ENCODE measurements at places on chromosomes 6 and 20.

DNA sequence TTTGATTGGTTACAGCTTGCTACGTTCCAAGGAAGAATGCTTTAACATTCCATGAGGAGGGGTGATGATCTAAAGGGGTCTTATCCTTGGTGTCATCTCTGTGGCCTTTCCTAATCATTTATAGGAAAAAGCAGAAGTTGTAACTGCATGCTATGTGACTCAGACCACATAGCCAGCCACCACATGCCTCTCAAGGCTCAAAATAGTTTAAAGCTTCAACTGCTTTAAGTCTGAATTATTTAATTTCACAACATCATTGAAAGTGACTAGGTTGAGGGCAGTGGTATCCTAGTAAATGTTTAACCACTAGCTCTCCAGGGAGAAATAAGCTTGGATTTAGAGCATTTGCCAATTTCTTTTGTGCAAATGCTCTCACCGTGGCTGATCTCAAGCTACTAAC, 29.7 kb downstream of the MC3R start:
- no peaks in the 10 kb centered on the region for H3K36me3 ChIP-seq
- H3K27me3 ChIP-seq: no peaks in the 10 kb centered on the region
- no peaks in the 10 kb centered on the region for H3K4me1 ChIP-seq
- no peak for DNase-seq

DNA sequence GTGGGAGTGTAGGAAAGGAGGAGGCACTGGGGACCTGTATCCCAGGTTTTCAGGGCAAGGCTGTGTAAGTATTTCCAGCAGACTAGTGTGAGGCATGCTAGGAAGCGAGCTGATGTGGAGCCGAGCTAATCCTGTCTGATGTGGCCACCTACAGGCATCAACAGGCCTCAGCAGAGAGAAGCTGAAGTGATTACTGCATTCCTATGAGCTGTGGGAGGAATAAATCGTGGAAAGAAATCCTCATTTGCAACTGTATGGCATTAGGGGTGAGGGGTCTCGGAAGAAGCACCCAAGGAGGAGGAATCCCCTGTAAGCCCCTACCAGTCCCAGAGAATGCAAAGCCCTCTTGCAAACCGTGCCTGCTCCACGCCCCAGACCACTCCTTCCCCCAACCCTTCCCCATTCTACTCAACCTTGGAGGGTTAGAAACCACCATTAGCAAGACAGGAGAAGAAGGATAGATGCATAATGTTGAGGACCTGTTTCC, 41.6 kb downstream of the C6orf15 start:
- H3K4me1 ChIP-seq: no peaks in the 10 kb centered on the region
- H3K36me3 ChIP-seq: no peaks in the 10 kb centered on the region

GRCh38 chr6:90369651-90370050, 73.0 kb upstream of the BACH2 start:
- H3K36me3 ChIP-seq: no peaks in the 10 kb centered on the region
- DNase-seq: no peak
- H3K4me1 ChIP-seq: peaks cover 21% of the 10 kb centered on the region
- no peak overlapping the region for H3K4me3 ChIP-seq
- no peak overlapping the region for H3K27ac ChIP-seq
- peaks cover 10% of the 10 kb centered on the region for H3K27me3 ChIP-seq

- no peak overlapping the region for H3K27ac ChIP-seq
- no peak for DNase-seq
- H3K36me3 ChIP-seq: no peaks in the 10 kb centered on the region
- H3K27me3 ChIP-seq: peaks cover 30% of the 10 kb centered on the region
- H3K4me1 ChIP-seq: peaks cover 11% of the 10 kb centered on the region
These were observed 119.2 kb downstream of the MRPL14 start for GRCh38 chr6:44007818-44008621.

- H3K4me3 ChIP-seq: no peak overlapping the region
- H3K27me3 ChIP-seq: no peaks in the 10 kb centered on the region
These were observed 192.2 kb upstream of the SGK1 start for GRCh38 chr6:134510142-134510541.

DNA sequence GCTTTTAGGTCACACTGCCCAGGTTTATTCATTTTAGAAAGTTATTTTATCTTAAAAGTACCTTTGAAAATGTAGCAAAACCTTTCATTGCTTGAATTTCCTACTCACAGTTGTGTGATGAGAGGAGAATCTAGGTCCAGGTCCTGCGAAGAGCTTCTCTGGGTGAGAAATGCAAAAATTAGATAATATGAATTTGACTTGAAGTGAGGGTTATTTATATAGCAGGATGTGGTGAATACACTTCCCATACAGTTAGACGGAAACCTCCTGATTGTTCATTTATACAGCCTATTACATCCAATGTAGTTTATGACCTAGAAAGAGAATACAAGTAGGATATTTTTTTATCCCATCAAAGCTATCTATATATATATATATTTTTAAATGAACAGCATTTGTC, 30.5 kb downstream of the CDKAL1 start:
- H3K27me3 ChIP-seq: no peaks in the 10 kb centered on the region
- H3K4me3 ChIP-seq: no peak overlapping the region
- peak overlapping the region; percentile 46 for H3K27ac ChIP-seq
- peaks cover 12% of the 10 kb centered on the region for H3K36me3 ChIP-seq
- DNase-seq: no peak
- peaks cover 15% of the 10 kb centered on the region for H3K4me1 ChIP-seq

- no peak overlapping the region for H3K4me3 ChIP-seq
- H3K36me3 ChIP-seq: no peaks in the 10 kb centered on the region
- no peak for DNase-seq
- H3K4me1 ChIP-seq: no peaks in the 10 kb centered on the region
These were observed 157.7 kb upstream of the MMS22L start for GRCh38 chr6:97440590-97441176.

- peak; percentile 35 for DNase-seq
- H3K27me3 ChIP-seq: no peaks in the 10 kb centered on the region
- peaks cover 10% of the 10 kb centered on the region for H3K4me1 ChIP-seq
These were observed 7.5 kb upstream of the TNXB start for GRCh38 chr6:32116674-32117073.

- peak; percentile 68 for DNase-seq
- peak overlapping the region; percentile 54 for H3K4me3 ChIP-seq
- H3K4me1 ChIP-seq: peaks cover 31% of the 10 kb centered on the region
These were observed 1.4 kb downstream of the NKX2-4 start for GRCh38 chr20:21395666-21396598.

DNA sequence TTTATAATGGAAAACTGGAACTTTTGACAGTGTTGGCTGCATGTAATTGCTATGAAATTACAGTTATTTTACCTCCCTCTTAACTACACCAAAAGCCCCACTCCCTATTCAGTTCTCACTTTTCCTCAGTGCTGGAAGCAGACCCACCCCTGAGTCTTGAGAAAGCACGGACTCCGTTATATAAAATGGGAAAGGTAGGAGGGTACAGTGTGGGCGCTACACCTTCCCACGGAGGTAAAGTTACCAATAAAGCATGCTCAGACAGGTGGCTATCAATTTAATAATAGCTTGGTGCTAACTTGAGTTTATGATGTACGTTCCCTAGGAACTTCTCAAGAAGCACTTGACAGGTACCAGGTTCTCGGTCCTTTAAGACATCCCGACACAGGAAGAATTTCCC, 59.0 kb downstream of the CLIC5 start:
- H3K27me3 ChIP-seq: no peaks in the 10 kb centered on the region
- no peak for DNase-seq
- no peak overlapping the region for H3K4me3 ChIP-seq

DNA sequence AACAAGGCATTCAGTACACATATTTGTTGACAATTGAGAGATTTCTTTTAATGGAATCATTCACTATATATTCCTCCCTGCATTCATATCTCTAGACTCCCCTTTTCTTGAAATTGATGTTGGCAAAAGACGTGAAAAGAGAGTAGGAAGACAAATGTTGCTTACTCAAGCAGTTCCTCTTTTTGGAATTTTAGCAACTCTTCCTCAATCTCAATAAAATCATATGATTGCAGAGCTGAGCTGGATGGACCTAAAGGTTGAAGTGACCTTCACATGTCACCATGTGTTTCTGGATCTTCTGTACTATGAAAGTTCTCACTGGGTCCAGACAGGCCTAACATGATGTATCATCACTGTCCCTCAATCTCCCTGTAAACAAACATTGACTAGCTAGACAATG, 18.6 kb downstream of the ADGRF1 start:
- H3K27ac ChIP-seq: no peak overlapping the region
- no peak overlapping the region for H3K4me3 ChIP-seq
- no peak for DNase-seq
- no peaks in the 10 kb centered on the region for H3K36me3 ChIP-seq
- no peaks in the 10 kb centered on the region for H3K4me1 ChIP-seq
- H3K27me3 ChIP-seq: no peaks in the 10 kb centered on the region

DNA sequence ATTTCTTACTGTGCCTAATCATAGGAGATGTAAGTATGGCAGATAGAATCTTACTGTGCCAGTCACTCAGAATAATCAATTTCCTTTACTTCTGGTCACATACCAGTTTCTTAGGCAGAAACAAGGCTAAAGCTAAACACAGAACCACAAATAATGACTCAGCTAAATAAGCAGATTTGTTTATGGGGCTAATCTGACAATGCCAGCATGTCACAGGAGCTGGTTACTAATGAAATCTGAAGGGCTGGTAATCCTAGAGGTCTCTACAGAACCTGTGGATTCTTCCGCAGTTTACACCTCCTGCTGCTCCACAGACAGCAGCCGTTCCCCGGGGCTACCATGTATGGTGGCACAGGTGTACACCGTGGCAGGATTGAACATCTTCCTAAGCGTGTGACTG, 80.8 kb downstream of the LYRM4 start:
- H3K27me3 ChIP-seq: no peaks in the 10 kb centered on the region
- no peak overlapping the region for H3K4me3 ChIP-seq
- no peak overlapping the region for H3K27ac ChIP-seq

Data from activated CD8-positive, alpha-beta T cell treated with anti-CD3 and anti-CD28 coated beads, Interleukin-2, amount 10 ng/mL, durations not matched to agents 7 days and 5 days (primary cell).